ENCODE measurements at places on chromosomes 16 and 17.

DNA sequence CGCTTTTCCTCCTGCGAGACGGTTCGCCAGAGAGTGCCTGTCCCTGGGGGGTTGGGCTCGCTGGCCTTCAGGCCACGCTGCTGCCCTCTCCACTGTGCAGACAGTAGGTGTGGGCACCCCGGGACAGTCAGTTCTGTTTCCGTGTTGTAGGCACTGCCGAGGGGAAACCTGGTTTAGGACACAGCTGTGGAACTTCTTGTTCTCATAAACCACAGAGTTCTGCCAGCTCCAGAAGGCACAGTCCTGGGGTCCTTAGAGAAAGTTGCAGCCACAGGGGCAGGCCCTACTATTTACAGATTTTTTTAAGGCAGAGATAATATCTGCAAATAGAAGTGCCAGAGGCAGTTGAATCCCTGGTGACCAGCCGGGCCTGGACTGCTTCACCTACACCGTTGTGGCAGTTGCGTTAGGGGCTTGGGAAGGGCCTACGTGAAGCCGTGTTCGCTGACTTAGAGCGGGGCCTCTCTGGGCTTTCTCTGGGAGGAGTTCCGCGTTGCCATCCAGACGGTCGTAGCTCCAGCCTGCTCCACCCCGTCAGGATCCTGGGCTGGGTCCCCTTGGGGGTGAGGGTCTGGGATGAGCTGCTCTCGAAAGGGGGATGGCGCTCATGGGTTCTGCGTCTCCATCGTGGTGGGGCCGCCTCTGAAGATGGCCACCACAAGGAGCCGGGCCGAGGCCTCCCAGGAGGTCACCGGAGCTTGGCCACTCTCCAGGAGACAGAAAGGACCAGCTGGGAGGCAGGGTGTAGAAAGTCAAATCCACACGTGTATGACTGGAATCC, 126.3 kb downstream of the BANP start:
- no peak for DNase-seq

DNA sequence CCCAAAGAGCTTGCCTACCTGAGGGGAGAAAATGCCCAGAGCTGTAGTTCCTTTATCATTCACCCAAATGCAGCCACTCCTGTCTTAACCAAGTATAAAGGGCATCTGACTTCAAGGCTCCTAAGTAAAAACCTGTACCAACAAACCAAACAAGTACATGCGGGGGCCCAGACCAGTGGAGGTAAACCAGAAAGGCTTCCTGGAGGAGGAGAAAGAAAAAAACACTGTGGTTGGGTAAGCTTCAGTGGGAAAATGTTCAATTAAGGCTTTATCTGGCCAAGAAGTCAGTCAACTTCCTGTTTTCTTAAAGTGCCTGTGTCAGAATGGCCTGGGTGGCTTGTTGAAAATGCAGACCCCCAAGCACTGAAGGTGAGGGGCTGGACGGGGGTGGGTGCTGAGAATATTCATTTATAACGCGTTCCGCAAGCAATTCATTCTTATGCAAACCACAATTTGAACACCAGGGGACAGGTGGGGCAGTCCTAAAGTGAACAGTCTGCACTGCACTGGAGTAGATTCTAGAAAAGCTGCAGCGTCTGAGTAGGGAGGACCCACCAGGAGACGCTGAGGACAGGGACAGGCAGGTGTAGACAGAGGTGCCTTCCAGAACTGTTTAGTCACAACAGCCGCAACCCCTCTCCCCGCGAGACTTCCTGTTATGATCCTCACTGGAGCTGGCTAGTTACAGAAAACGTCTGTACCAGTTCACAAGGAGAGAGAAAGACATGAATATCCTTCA, 467.1 kb downstream of the SOX9 start:
- no peak for DNase-seq

DNA sequence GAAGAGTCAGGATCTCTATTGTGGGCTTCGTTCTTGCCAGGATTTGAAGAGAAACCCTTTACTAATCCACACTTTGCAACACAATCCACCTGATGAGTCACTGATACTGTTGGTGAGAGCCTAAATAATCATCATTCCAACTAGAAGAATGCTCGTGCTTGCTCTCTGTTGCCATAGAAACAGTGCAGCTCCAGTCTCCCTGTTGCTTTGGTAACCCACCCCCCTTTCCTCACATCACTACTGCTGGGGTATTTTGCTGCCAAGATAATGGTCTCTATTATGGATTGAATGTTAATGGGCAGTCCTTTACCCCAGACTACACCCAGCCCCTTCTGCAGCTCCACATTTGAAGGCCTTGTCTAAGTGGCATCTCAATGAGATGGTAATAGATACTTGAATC, 190.4 kb downstream of the ABCC12 start:
- peak; percentile 92 for DNase-seq

DNA sequence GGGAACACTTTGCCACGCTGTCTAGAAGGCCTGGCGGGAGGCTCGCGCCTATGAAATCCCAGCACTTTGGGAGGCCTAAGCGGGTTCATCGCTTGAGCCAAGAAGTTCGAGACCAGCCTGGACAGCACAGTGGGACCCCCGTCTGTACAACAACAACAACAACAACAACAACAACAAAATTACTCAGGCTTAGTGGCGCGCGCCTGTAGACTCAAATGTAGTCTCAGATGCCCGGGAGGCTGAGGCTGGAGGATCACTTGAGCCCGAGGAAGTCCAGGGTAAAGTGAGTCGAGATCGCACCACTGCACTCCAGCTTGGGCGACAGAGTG, 297 bp upstream of the SLFN13 start:
- DNase-seq: no peak

- no peak for DNase-seq
These were observed 75.7 kb upstream of the NKD1 start for GRCh38 chr16:50472472-50472871.

DNA sequence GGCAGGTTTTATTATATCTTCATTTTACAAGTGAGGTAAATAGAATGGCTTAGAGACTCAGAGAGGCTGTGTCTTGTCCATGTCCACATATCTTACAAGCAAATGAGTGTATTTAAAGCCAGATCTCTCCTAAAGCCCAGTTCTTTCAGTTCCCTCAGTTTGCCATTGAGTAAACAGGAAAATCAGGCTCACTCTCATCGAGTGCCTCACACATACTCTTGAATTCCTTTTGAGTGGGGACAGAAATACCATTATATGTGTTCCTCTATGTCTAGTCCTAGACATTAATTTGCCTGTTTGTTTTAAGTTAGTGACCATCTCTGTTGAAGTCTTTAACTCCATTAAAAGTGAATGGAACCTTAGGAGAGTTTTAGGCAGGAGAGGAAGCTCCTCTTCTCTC, 40.1 kb downstream of the BPTF start:
- no peak for DNase-seq

- no peak for DNase-seq
These were observed 2.1 kb downstream of the NME1 start for GRCh38 chr17:51155416-51155815.

- no peak for DNase-seq
These were observed 135.8 kb downstream of the FOXL1 start for GRCh38 chr16:86714166-86714565.

GRCh38 chr17:39132192-39132610, 19.2 kb downstream of the PLXDC1 start:
- DNase-seq: no peak

- DNase-seq: no peak
These were observed 11.9 kb downstream of the LGALS3BP start for GRCh38 chr17:78967782-78968362.

DNA sequence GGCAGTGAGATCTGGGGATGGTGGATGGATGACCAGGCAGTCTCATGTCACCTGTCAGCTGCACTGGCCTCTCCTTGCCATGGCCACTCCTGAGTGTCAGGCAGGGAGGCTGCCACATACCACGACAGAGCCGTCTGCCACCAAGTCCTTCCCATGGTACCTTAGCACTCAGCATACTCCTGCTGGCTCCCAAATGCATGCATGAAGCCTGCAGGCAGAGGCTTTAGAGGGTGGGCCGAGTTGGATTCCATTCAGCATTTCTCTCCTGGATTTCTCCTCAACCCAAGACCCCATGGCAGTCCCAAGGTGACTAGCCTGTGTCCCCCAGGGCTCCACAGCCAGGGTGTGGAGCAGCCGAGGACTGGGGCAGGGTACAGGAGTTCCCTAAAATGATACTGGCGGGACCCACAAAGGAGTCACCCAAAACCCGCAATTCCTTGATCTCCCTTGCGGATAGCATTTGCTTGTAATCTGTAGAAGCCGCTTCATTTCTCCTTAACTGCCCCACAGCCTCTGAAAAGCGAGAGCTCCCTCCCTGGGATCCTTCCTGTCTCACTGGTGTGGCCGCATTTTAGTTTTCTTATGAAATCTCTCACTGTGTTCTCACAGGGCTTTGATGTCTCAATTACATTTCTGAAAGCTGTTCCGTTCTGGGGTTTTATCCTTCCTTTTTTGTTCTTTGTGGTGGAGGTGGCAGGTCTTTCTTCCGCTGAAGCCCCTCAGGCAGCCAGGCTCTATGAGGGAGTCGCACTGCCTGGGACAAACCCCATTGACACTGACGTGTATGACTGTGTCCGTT, 141.4 kb downstream of the SOCS1 start:
- DNase-seq: no peak

DNA sequence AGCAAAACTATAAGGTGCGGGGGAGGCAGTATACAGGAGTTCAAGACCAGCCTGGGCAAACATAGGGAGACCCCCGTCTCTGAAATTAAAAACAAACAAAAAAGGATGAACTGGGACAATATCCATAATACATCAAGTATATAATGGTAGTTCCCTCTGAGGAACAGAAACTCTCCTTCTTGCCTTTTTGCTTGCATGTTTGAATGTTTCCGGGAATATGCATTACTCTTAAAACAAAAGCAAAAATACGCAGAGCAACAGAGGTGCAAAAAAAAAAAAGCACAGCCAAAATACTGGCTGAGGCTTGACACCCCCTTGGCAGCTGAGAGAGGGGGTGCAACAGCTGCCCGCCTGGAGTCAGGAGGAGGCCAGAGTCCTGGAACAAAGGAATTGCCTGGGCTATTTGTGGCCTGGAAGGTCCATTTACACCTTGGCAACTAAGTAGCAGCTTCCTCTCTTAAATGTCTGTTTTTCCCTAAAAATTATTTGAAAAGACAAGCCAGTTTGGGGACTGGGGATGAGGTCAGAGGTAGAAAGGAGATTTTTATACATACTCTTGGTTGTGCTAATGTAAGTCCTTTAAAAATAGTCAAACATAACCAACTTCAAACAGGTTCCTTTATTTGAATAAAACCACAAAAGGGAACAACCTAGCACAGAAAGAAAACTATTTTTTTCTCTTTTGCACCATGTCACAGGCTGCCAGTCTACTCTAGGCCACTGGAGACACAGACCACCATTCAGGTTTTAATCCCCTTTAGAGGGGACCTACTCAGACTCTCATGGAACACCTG, 19.5 kb downstream of the USP7 start:
- no peak for DNase-seq

DNA sequence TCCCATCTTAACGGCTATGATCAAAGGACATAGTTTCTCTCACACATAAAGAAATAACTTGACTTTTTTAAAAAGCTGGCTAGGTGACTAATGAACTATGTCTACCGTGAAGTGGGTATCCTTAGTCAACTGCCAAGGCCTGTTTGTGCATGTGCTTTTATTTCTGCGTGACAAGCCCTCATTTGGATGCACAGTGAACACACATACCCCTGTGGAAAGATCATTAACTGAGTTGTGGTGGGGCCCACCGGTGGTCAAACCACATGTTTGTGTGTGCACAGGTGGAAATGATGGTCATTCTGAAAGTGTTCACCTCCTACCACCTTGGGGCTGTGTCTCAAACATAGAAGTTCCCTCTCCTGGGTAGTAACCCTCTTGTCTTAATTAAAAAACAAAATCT, 256.1 kb upstream of the SALL1 start:
- no peak for DNase-seq

DNA sequence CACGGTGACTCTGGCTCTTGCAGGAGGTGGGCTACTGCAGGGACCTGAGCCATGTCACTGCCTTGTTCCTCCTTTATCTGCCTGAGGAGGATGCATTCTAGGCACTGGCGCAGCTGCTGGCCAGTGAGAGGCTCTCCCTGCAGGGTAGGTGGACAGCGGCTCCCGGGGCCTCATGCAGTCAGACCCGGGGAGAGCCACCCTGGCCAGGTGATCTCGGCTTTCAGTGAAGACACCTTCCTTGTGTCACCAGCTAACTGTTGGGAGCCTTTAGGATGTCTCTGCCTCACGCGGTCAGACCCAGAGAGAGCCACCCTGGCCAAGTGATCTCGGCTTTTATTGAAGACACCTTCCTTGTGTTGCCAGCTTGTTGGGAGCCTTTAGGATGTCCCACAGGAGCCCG, 31.7 kb upstream of the KSR1 start:
- no peak for DNase-seq

DNA sequence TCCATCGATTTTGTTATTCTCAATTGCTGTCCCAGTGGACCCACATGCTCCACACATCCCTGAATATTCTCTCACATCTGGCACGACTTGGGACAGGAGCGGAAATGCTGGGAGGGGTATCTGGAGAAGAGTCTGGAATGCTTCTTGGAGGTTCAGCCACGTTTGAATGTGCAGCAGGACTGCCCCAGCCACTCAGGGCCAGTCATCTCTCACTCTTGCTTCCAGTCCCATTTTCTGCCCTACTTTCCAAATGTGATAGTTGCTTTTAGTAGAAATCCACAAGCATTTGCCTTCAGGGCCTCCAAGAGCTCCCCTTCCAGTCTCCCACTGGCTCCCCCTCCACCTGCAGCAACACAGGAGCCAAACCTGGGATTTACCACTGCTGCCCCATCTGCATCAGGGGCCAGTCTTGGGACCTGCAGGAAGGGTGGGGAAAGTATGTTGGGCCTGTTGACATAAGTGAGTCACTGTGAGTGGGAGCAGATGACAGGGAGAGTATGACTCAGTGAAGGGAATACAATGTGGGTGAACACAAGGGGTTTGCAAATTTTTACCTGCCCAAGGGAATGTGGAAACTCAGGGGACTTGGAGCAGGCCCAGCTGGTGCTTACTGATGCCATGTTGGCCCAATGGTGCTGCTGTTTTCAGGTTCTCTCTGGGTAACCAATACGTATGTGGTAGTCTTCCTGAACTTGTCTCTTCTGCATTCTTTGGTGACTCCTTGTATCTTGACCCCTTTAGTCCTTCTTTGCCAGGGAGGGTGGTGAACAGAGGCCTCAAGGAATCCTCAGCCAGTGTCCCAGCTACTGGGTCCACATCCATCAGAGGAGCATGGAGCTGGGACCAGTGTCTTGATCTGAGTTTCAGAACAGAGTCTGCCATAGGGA, 78.8 kb upstream of the CRHR1 start:
- DNase-seq: no peak

GRCh38 chr17:7250695-7251627, 573 bp downstream of the CTDNEP1 start:
- no peak for DNase-seq

DNA sequence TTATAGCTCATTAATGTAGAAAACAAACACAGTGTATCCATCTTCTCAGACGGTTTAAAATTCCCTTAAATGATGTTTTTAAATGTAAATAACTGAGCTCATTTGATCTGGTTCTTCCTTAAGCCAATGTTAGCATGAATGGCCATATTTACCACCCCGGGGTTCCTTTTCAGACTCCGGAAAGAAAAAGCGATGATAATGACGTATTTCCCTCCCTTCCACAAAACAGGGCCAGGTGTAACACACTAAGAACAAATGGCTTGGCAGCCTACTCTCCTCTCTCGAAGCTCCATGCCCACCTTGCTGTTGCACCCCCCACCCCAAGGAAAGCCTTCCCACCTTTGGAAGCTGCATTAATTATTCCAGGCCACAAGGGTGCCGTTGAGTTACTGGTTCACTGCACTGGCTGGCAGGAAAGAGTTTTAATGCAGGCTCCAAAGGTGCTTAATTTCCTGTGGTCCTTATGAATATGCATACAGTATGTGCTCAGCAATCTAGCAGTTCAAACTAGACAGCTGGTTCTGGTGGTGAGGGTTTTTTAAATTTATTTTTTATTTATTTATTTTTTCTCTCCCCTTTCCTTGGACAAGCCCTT, 378.9 kb downstream of the WWOX start:
- no peak for DNase-seq
